GM04503 (cell line): ENCODE measurements at places on chromosomes 5 and 9.
A peak's percentile ranks its signal among the peaks of the same experiment; 100 is the strongest.

DNA sequence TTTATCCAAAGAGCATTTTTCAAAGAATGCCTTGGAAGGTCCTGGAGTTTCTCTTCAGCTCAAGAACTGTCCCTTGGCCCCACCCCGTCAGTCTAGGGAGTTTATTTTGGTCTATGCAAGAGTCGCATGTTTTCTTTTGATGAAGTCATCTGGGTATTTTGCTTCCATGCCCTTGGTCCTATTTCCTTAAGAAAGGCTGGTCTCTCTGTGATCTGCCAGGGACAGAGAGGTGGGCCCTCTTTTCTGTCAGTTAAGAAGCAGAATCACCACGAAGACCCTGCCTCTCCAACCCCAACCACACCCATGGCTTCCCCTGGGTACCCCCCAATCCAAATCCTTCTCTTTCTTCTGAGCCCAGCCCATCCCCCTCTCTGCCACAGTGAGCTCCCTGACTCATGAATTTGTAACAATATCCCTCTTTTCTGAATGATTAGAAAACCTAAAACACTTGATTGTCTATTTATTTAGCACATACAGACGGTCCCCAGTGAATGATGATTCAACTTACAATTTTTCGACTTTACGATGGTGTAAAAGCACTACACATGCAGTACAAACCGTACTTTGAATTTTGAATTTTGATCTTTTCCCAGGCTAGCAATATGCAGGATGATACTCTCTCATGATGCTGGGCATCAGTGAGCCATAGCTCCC lies 163.5 kb upstream of the ADRA1B start:
- no peak for DNase-seq

GRCh38 chr5:61730866-61731265 lies 398.8 kb downstream of the ZSWIM6 start:
- DNase-seq = no peak

GRCh38 chr5:18811661-18812060 lies 1176.3 kb downstream of the CDH18 start:
- DNase-seq = no peak

- no peak for DNase-seq
Observed at GRCh38 chr9:128893354-128893753, 11.4 kb downstream of the LRRC8A start.

DNA sequence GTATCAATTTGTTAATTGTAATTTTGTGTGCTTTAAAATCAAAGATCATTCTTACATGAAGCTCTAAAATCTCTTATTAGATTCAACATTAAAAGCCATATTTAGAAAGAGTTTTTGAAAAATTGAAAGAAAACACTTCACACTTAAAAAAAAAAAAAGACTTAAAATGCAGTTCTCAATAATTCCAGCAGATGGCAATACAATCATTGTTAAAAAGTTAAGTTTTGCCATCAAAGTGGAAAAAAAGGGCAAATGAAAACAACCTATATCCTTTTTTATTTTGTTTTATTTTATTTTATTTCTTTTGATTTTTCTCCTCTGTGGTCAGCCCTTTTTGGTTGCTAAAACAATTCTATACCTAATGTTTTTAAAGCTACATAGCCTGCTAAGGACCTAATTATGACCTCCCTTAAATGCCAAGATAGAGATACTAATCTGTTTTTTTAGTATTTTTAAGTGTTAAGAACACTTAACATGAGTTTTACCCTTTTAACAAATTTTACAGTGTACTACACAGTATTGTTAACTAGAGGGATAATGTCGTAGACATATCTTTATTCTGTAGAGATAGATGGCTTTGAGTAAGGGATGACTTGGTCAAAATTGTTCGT lies 154.2 kb upstream of the DAB2 start:
- DNase-seq = no peak

DNA sequence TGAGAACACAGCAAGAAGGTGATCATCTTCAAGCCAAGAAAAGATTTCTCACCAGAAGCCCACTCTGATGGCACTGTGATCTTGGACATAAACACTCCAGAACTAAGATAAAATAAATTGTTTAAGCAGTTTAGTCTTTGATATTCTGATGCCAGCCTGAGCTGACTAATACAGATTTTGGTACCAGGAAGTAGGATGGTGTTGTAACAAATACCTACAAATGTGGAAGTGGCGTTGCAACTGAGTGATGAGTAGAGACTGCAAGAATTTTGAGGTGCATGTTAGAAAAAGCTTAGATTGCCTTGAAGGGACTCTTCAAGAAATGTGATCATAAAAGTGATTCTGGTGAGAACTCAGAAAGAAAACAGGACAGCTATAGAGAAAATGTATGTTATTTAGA lies 592.4 kb upstream of the DAB2 start:
- no peak for DNase-seq

DNA sequence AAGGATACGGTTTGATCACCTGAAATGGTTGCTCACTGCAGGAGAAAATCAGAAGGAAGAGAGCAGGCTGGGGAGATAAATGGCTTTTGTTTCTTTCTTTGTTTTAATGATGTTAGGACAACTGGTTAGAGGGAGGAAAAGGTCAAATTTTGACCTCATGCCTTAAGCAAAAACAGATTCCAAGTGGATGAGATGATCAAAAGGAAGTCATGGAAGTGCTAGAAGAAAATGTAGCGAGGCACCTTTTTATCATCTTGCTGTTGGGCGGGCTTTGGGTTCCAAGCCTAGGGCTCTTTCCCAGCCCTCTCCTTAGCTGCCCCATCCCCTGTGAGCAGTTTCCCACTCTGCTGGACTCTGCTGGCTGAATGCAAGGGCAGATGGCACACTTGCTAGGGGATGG lies 127.9 kb downstream of the ADAMTS2 start:
- peak; percentile 15 for DNase-seq

- no peak for DNase-seq
Observed at GRCh38 chr9:113943112-113944009, 67.3 kb downstream of the ZNF618 start.

DNA sequence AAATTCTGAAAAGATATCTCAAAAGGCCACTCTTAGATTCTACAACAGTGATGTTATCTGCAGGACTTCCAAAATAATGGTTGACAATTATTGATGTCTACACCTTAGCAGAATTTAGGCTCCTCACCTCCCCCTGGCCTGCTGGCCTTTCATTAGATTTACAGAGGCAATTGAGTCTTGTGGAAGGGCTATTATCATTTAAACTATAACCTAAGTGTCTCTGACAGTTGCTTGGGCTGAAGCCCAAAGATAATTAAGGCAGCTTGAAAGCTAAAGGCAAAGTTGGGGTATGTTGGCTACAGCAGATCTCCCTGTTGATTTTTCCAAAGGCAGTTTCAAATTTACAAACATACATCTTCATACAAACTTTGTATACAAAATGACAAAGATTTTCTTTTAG lies 912.3 kb downstream of the TAF11L14 start:
- DNase-seq = no peak

DNA sequence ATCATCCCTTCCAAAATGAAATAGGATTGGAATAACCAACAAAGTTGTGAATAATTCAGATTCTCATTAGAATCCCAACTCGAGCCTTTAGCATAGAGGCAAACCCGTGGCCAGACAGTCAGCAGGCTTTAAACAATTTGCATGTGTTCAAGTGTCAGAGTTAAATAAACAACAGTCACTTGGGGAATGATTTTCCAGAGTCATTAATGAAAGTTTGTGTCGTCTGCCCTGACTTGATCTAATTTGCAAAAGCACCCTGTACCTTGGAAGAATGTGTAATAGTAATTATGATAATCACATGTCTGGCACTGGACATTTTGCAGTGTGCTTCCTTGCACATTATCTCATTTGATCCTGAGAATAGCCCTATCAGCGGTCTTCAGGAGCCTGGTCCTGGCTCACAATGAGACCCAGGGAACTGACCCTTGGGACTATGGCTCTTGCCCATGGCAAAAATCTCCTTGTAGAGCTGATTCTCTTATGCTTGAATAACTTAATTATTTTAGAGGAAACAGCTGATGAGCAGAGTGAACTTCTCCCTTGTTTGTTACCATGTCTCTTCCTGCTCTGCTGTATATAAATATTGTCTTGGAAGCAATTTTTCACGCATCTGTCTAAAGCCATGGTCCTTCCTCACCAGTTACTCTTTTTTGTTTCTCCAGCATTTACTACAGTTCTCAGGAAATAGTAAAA lies 272.7 kb downstream of the NR3C1 start:
- DNase-seq = no peak

- no peak for DNase-seq
Observed at GRCh38 chr5:158470764-158471534, 612.0 kb upstream of the CLINT1 start.

- DNase-seq = no peak
Observed at GRCh38 chr9:91117959-91118703, 243.6 kb downstream of the AUH start.

DNA sequence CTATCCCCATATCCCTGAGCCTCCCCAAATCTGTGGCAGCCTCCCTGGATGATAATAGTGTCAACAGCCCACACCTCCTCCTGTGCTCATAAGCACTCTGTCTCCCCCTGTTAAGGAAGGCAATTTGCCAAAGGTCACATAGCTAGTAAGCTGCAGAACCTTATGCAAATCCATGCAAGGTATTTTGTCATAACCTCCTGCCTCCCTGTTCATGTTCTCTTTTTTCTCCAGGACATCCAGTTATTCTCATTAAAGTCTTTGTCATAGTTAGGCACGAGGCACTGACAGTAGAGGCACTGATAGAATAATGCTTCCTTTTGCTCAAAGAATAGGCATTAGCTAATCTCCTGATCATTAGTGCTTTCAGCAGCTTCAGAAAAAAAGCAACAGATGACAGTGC lies 10.2 kb upstream of the AUH start:
- no peak for DNase-seq

DNA sequence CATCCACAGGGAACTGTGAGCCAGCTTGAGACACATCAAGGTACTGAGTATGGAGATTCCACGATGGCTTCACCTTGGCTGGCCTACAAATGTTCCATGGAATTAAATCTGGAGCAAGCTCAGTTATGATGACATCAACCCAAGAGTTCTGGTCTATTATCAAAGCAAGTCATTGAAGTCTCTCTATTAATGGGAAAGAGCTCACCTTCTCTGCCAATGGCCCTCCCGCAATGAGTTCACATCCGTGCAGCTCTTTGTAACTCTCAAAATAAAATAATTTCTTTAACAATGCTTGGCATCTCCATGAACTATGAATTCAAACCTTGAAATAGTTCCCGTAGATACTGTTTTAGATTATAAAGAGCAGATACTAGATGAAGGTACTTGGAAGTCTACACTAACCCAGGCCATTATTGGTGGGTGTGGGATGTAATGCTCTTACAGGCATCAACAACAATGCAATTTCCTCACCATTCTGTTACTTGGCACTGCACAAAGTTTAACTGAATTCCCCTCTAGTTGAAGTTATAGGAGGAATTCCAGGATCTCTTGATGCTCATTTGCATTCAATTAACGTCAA lies 55.4 kb downstream of the ZNF474 start:
- DNase-seq = no peak

DNA sequence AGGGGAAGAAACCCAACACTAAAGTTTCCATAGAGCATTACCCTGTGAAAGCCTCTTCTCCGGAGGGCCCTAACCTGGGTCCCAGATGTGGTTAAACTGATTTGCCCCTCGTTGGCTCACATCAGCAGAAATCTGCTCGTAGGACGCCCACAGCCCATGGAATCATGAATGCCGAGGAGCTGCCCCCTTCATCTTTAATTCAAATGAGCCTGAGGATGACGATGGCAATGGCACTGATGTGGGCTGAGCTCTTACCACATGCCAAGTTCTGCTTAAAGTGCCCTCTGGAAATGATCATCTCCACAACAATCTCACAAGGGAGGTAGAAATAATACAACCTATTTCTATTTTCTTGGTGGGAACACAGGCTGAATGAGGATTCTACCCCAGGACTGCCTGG lies 183.3 kb downstream of the FSTL4 start:
- no peak for DNase-seq

DNA sequence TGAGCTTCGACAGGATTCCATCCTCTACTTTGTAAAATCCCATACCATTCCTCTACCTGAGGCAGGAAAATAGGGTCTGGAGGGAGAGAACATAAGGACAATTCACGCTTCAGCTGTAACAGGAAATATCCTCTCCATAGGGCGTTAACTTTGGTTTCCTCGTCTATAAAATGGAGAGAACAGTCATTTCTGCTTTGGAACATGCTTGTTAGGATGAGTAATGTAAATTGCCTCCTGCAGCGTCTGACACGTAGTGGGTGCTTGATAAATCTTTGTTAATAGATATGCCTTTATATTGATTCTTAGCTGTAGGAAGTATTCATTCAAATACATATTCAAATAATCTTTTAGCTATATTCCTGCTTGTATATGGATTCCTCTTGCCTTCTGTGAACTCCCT lies 711 bp upstream of the SUB1 start:
- DNase-seq = no peak

GRCh38 chr5:963673-964531 lies 44.7 kb upstream of the NKD2 start:
- peak; percentile 19 for DNase-seq

DNA sequence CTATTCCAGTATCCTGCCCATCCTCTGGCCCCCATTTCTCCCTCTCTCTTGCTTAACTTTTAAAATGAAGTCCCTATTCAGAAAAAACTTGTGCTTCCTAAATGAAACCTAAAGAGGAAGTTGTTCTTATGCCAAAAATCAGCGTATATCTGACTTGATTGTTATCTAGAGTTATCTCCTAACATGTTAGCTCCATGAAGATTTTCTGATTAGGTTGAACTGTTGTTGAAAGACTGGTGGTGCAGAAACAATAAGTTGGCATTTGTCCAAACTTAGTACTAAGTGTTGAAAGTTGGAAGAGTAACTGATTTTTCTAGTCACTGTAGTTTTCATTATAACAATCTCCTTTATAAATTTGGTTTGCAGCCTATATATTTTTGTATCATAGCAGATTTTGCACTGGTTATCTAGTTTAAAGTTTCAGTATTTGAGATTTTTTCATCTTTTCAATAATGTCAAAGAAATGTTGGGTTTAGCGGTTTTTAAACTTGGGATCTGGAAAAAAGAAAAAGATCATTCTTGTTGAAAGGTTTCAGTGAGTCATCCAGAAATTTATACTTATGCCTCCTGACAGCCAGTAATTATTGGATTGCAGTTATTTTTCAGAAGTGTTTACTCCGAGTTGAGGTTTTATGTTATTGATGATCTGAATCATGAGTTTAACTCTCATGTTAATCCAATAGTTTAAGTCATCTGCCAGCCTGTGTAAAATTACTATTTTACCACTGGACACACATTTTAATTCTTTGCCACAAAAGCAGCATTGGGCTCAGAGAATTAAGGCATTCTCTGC lies 60.6 kb downstream of the PAM start:
- no peak for DNase-seq

GRCh38 chr9:138103111-138103848 lies 225.7 kb downstream of the CACNA1B start:
- no peak for DNase-seq

- DNase-seq = no peak
Observed at GRCh38 chr5:79837761-79838551, 148.3 kb downstream of the CMYA5 start.

- DNase-seq = no peak
Observed at GRCh38 chr5:121581588-121581987, 270.1 kb upstream of the FTMT start.

- no peak for DNase-seq
Observed at GRCh38 chr9:81682177-81682576, 7.2 kb downstream of the TLE1 start.

- no peak for DNase-seq
Observed at GRCh38 chr5:424301-425110, 18.5 kb upstream of the EXOC3 start.
